ENCODE measurements at places on chromosomes 7 and 10.

DNA sequence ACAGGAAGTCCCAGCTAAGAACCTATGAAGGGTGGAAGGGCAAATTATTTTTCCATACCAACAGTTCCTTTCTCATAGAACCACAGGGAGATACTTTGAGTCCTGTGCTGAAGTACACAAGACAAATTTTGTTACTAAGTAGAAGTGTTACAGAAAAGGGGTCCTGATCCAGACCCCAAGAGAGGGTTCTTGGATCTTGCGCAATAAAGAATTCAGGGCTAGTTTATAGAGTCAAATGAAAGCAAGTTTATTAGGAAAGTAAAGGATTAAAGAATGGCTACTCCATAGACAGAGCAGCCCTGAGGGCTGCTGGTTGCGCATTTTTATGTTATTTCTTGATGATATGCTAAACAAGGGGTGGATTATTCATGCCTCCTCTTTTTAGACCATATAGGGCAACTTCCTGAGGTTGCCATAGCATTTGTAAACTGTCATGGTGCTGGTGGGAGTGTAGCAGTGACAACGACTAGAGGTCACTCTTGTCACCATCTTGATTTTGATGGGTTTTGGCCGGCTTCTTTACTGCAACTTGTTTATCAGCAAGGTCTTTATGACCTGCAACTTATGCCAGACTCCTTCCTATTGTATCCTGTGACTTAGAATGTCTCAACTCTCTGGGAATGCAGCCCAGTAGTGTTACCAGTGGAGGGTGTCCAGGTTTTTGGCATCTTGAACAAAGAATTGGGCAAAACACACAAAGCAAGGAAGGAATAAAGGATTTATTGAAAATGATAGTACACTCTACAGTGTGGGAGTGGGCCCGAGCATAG, 409.4 kb downstream of the SH2D4B start:
- DNase-seq: no peak

- DNase-seq: no peak
Observed at GRCh38 chr10:47326927-47327330, 4.7 kb downstream of the GDF2 start.

- DNase-seq: no peak
Observed at GRCh38 chr7:1113548-1113885, 25.6 kb downstream of the GPER1 start.

- DNase-seq: no peak
Observed at GRCh38 chr7:5351507-5352265, 68.9 kb downstream of the SLC29A4 start.

DNA sequence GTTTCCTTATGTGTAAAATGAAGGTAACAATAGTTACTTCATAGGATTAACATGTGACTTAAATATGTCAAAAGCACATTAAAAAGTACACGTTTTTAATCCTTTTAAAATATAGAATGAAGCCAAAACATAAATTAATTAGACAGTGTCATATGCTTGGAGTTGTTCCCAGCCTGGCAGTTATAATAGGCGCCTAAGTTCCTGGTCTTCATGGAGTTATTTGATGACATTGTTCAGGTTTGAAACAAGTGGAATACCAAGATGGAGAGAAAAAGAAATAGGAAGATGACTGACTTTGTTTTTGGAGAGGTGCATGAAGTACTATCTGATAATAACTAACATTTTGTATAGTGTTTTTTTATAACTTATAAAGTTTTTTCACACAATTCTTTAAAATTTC, 67.3 kb downstream of the ZNRF2 start:
- DNase-seq: no peak

GRCh38 chr10:132443983-132444876, 47.2 kb downstream of the PWWP2B start:
- no peak for DNase-seq

GRCh38 chr7:30791114-30791513, 19.9 kb downstream of the MINDY4 start:
- DNase-seq: no peak

- no peak for DNase-seq
Observed at GRCh38 chr7:27154369-27154768, 2.0 kb upstream of the HOXA3 start.

DNA sequence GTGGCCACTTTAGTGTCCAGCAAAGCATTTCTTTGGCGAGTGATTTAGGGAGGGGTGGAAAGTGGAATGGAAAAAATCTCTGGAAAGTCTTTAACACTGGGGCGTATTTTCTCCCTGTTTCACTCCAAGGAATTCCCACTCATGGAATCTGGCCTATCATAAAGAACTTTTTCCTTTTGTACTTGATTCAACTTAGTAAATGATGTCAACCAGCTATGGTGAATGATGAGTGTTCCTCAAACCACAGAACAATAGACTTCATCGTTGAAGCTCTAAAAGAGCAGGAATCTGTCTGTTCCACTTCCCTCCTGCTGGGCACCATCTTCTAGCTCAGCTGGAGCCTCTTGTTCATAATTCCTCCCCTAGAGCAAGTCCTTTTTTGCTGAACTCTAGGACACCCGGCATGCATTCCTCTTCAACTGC, 66.5 kb downstream of the EPDR1 start:
- DNase-seq: no peak

- no peak for DNase-seq
Observed at GRCh38 chr7:12066004-12066403, 145.1 kb upstream of the TMEM106B start.

GRCh38 chr7:15418264-15418663, 143.6 kb downstream of the AGMO start:
- no peak for DNase-seq

All from HCEC 1CT (cell line).